NCI-H2107 (cell line): ENCODE measurements at places on chromosomes 2 and 18.

GRCh38 chr2:46268196-46268595 lies 29.0 kb upstream of the EPAS1 start:
- DNase-seq: no peak

DNA sequence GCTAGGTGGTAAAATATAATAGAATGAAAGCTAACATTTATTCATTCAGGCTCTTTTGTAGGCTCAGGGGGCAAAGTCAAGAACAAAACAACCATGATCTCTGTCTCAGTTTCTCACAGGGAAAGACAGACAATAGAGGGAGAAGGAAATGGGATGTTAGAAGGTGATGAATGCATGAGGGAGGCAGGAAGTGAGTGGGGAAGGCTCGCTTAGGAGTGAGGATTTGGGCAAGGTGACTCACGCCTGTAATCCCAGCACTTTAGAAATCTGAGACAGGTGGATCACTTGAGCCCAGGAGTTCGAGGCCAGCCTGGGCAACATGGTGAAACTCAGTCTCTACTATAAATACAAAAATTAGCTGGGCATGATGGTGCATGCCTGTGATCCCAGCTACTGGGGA lies 88.4 kb downstream of the CTIF start:
- DNase-seq: no peak

- DNase-seq: no peak
Observed at GRCh38 chr2:199932312-199932855, 21.3 kb downstream of the C2orf69 start.

- no peak for DNase-seq
Observed at GRCh38 chr2:229043681-229044080, 227.4 kb downstream of the PID1 start.

DNA sequence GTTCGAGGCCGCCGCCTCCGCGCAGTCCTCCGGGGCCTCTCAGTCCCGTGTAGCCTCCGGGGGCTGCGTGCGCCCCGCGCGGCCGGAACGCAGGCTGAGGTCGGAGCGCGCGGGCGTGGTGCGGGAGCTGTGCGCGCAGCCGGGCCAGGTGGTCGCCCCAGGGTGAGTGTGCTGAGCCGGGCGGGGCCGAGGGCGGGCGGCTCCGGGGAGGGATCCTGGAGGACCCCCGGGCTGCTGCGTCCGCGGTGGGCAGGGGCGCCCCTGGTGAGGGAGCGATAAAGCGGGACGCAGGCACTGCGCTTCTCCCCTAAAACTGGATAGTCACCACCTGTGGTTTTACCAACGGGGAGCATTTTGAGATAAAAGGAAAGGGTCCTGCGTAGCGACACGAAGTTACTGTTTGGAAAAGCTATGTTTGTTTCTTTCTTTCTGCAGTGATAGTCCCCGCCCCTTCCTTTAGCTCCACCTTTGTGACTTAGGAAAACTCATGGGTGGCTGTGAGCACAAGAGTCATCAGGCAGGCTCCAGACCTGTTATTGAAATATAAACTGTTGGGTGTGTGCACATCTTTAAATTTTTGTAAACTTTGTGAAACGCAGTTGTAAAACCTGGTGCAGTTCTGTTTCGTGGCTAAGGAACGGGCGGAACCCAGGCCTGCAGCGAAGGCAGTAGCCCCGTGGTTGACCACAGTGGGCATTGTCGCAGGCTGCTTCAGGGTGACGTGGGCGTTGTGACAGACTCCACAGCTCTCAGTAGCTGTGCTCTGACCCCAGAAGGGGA lies 687 bp downstream of the CTDP1 start:
- DNase-seq: no peak

DNA sequence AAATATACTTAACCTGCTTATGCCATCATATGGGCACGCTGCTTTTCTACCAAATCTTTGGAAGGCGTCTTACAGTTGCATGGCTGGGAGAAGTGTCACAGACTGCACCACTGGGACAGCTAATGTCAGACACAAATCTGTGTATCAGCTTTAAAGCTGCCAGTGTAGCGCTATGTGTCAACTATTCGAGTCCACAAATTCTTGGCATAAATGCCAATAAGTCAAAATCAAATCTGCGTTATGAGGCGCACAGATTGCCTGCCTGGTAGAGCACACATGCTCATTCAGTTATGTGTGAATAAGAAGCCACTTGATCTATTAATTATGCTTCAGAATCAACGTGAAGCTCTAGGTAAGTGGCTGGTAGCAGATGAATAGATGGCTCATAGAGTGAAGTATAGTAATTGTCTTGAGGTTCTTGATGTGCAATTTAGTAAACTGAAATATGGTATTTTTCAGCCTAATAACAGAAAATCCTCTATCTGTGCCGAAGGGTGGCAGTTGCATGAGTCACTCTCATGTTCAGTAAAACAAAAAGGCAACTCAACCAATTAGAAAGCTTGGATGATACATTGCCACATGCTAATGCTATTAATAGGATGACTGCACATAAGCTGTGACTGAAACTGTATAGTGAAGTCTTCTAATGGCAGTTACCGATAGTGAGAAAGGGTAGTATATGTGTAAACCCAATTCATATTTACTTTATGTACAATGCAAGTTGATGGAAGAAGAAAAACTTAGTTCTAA lies 52.0 kb downstream of the DCC start:
- DNase-seq: no peak

- DNase-seq: no peak
Observed at GRCh38 chr2:4139731-4140130, 436.4 kb downstream of the DCDC2C start.
